D721Med (cell line): ENCODE measurements at places on chromosomes 6 and 20.
A peak's percentile ranks its signal among the peaks of the same experiment; 100 is the strongest.

DNA sequence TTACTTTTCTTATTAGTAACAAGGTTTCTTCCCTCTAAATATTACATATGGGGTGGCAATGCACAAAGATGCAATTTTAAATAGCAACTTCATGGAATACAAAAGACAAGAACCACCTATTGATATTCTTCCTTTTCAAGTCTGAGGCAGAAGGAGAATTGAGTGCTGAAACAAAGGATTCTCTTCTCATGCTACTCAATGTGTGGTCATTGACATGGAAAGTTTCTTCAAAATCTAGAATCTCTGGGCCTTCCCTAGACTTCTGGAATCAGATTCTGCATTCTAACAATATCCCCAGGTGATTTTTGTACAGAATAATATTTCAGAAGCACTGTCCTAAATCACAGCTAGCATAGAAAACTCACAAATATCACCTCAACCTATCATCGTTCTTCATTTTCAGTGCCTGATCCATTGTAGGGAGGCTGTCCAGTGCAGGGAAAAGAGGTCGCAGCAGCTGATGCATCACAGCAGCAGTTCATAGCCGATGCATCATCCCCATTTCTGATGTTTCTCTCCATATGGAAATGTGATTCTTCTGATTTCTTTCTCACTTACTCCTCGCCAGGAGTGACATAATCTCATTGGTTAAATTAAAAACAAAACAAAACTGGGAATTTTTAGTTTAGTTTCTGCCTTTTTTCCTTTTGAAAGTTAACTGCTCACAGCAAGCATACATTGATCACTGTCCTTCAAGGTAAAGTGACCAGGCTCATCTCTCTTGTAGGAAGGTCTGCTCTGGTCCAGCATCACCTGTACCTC lies 139.5 kb upstream of the FAM83B start:
- no peak for DNase-seq

DNA sequence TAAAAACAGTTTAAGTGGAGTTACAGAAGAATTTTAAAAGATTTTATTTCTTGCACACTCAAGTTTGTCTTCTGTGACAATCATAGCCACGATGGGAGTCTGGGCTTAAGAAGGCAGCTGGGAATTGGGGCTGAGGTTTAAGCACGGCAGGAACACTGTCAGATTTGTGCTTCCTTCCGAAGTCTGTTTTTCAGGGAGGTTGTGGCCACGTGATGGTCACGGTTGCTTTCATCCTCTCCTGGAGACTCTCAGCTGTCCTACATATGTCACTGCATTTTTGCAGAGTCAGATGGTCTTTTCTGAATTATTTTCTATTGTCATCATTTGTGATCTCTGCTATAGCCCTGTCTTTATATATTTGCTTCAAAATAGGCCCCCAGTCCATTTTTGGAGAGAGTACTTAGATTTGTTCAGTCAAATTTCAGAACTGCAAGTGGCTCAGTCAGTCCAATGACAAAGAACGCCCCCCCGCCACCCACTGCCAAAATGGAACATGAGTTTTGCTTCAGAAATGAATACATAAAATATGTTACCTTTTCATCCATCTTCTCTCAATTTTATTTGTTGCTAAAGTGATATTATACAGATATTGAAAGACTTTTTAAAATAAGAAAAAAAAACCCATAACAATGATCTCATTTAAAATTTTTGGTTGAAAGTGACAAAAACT lies 111.8 kb upstream of the ZFP64 start:
- DNase-seq = no peak

DNA sequence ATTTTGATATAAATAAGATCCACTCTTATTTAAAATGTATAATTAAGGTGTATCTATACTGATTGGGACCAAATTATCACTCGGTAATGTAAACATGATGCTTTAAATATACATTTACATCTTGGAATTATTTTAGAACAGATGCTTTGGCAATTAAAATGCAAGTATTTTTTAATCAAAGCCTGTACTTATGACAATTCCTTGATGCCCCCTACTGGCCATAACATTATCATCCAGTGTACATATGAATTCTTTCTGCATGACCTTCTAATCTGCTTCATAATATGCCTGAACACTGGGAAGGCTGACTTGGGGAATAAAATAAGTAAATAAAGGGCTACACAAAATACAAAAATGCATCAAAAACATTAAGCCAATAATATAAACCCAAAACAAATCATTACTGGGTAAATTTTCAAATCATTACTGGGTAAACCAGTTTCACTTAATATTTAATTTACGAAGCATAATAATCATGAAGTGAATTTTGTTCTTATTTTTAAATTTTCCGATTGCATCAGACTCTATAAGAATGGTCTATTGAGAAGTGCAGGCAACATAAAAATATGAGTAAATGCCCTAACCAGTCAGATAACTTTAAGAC lies 65.1 kb downstream of the CGA start:
- DNase-seq = peak; percentile 23

GRCh38 chr6:135521431-135521830 lies 23.9 kb upstream of the AHI1 start:
- no peak for DNase-seq

GRCh38 chr20:59866338-59866737 lies 67.1 kb downstream of the SYCP2 start:
- DNase-seq = no peak

DNA sequence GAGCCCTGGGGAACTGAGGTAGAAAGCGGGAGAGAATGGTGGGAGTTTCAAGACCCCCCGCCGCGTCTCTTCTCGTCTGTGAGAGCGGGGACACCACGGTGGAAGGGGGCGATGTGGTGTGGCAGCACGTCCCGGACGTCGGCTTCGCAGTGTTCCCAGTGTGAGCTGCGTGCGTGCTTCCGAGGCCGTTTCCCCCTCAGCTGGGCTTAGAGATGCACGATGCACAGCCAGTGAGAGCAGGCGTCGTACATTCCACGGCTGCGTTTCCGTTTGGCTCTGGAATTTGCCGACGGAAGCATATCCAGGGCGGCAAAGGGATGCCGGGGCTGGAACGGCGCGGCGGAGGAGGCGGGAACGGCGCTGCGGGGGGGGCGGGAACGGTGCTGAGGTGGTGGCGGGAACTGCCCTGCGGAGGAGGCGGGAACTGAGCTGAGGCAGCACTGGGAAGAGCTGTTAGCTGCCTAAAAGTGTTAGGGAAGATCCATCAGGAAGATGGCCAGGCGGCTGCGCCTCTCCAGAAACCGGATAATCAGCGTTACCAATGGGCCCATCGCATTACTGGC lies 37.7 kb downstream of the KIF25 start:
- peak; percentile 32 for DNase-seq

- no peak for DNase-seq
Measured at GRCh38 chr20:402496-402885, 5.6 kb upstream of the RBCK1 start.

- no peak for DNase-seq
Measured at GRCh38 chr6:141105481-141105880, 1027.2 kb upstream of the GJE1 start.

GRCh38 chr20:59013031-59013951 lies 5.9 kb upstream of the TUBB1 start:
- DNase-seq = no peak

DNA sequence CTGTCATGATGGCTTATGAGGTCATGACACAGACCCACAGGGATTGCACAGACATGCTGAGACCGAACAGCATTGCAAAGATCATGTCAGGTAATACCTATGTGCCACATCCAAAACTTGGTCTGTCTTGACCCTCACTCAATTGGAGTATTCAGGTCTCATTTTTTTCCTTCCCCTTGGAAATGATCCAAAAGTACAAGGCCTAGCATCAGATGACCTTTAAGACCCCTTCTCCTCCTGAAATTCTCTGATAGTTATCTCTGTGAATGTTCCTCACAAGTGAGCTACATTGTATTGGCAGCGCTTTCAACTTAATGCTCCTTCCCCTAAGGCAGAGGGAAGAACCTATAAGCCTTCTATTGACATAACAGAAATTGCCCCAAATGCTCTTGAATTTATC lies 507.4 kb upstream of the JARID2 start:
- no peak for DNase-seq

DNA sequence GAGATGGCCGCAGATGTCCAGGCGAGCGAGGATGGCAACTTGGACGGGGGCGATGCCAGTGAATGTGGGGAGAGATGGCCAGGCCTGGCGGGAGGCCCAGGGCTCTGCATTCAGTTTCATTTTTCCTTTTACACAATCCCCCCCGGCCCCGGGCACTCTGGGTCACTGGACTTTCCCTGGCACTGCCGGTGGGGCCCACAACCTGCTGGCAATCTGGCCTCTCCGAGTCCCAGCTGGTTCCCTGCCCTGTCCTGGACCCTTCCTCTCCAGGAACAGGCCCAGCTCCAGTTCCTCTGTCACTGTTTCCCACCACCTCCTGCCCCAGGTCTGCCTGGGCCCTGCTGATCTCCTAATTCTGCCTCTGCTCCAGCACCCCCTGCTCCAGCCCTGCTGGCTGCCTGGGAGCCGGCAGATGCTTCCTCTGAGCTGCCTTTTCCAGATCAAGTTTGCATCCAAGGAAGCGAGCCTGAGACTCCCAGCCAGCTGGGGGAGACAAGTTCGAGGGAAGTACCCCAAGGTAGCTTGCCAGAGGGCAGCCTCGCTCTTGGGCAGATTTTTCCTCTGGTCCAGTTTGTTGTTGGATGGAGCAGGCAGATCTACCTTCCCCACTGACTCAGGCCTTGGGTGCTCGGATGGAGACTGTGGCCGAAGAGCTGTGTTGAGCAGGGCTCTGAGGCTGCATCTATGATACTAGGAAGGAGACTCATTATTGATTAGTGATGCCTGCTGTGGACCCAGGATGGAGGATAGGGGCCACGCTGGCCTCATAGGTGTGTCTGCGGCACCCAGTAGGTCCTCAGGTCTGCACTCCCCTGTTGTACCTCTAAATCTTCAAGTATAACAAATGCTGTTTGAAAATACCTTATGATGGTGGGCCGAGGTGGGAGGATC lies 83.2 kb downstream of the CEBPB start:
- no peak for DNase-seq

- no peak for DNase-seq
Measured at GRCh38 chr6:53412751-53413150, 64.0 kb upstream of the ELOVL5 start.

DNA sequence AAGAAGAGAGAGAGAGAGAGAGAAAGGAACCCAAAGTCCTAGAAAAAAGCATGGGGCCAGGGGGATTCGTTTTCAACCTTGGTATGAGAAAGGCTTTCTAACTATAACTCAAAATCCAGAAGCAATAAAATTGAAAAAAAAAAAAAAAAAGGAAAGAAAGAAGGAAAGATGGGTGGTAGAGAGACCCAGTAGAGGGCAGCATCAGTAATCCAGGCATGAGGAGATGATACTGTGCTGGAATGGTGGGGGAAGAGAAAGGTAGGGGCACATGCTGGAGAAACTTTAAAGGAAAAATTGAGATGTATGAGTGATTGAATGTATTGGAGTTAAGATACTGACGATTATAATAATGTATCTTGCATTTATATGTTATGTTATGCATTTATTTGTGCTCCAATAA lies 1040.7 kb upstream of the FLRT3 start:
- DNase-seq = no peak

GRCh38 chr6:63272397-63272796 lies 47.4 kb downstream of the LGSN start:
- DNase-seq = no peak

GRCh38 chr6:153411070-153411648 lies 280.1 kb upstream of the RGS17 start:
- no peak for DNase-seq

- DNase-seq = no peak
Measured at GRCh38 chr6:150775415-150776203, 89.9 kb upstream of the MTHFD1L start.

GRCh38 chr6:31826793-31827285 lies 699 bp upstream of the HSPA1B start:
- DNase-seq = no peak

GRCh38 chr6:165662749-165663376 lies at the start of gene PDE10A:
PDE10A (minus strand) TSS chr6:165663241; CDS start chr6:165662811, 430 bp downstream.
- DNase-seq = no peak

DNA sequence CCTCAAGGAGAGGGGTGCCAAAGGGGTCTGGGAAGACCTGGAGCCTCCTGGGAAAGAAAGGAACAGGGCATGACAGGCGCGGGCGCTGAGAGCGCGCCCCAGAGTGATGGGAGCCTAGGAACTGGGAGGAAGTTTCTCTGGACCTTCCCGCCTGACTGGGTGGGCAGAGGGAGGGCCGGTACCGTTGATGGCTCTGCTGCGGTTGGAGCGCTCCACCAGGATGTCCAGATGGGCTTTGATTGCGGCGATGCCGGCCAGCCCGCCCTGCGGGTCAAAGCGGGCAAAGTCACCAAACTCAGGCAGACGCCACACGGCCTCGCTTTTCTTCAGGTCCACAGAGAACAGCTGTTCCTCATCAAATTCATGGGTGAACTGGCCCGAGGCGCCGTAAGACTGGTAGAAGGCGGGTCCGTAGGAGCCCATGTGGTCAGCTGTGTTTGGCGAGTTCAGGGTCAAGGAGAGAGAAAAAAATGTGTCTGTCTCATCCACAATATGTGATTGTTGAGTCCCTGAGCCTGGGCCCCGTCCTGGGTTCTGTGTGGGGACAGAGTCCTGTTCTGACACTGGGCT lies 1.5 kb downstream of the HLA-DOA start:
- DNase-seq = no peak

- no peak for DNase-seq
Measured at GRCh38 chr6:82437701-82438100, 74.1 kb downstream of the TPBG start.

DNA sequence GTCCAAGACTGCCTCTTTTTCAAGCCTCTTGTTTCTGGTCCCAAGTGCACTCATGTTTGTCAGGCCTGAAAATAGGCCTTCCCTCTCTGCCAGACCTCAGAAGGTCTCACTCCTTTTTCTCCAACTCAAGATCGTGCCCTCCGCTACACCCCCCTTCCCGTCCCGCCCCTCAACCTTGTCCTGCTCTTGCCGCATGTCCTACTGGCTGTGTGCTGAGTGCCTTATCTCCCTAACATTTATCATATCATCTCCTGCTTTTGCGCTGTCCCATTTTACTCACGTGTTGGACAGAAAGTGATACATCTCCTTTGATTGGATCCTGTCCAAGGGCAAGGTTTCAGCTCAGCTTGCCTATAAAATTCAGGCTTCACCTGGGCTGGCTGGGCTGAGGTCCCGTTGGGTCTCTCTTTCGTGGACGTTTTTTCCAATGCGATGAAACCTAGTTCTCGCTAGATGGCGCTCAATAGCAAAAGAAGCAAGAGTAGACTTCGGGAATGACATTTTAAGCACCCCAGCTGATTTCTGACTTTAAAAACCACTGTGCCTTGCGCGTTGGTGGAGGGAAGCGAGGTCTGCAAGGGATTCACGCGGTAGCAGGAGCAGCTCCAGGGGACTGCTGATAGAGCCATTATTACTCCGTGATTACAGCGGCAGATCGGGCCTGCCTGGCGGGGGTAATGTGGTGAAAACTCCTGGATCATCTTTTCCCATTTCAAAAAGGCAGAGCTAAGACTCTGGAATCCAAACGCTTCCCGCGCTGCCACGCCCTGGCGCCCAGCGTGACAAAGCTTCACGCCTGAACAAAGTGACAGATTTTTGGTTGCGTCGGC lies 137.6 kb downstream of the IMPG1 start:
- DNase-seq = peak; percentile 48
